T-helper 9 cell (primary cell): ENCODE measurements at places on chromosomes 11 and 22.

DNA sequence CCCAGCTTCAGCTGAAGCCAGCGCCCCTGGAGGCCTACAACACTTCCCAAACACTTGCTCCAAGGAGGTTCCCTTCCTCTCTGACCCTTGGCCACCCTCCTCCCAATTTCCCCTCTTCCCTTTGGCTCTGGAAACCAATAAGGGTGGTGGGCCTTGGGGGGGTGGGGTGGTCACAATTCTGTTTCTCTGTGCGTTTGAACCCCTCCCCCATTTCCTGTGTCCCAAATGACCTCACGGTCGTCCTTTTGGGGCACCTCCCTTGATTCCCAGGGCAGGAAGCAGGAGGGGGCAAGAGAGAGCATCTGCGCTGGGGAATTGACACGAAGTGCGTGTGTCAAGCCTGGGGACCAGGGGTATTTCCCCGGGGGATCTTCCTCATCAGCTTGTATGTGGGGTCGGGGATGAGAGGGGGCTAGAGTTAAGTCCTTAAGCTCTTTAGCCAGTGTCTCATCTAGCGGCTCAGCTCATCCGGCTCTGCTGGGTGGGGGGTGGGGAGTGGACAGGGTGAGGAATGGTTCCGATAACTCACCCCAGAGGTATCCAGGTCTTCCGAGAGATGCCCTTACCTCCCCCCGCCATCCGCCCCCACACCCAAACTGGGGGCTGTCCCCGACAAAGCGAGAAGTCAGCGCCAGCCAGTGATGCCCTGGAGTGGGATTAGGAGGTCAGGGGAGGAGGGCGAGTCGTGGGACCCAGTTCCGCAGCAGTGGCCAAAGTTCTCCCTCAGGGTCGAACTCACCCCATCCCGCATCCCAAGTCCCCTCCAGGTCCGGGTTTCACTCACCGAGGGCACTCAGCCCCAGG, 587 bp downstream of the ESAM start:
- DNase-seq = no peak

DNA sequence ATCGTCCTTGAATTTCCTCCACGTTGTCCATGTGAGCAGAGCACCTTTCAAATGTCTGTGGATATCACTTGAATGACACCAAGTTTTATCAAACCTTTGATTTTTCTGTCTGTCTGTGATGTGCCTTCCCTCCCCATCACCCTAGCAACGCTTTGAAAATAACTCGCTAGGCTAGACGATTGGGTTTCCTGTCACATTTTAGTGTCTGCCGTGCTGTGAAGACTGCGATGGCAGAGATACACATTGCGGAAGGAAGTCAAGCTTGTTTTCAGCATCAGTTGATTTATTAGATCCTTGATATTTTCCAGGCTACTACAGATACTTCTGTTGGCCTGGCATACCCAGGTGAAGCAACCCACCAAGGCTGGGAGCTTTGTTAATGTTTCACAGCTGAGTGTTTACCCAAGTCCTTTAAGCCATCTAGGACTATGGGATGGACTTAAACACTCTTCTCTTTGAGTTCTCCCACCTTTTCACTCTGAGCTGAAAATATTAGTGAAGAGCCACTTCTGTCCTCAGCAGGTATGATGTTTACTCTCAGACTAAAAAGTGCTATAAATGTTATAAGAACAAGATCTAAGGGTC, 93.6 kb upstream of the CD44 start:
- DNase-seq = peak; percentile 61

DNA sequence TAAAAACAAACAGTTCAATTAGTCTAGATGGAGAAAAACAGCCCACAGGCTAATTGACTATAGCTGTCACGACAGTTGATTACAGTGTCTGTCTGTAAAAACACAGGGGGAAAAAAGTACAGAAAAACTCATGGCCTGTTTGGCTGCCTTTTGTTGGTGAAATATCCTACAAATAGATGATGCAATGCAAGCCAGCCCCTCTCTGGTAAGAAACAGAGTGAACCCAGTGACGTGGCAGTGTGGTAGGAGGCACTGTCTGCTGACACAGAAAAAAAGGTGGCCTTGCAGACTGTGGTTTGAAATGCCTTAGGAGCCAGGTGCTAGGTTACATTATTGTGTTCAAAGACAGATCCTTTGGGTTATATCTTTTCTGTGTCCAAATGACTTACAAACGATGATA, 431.4 kb upstream of the CCDC90B start:
- DNase-seq = no peak

GRCh38 chr11:47348859-47349258, 3.6 kb downstream of the MYBPC3 start:
- DNase-seq = no peak

GRCh38 chr11:102109896-102110760, at the start of gene YAP1:
TSS of gene YAP1 (plus strand) at chr11:102110447. CDS start at chr11:102110849, 402 bp downstream.
- peak; percentile 50 for DNase-seq

DNA sequence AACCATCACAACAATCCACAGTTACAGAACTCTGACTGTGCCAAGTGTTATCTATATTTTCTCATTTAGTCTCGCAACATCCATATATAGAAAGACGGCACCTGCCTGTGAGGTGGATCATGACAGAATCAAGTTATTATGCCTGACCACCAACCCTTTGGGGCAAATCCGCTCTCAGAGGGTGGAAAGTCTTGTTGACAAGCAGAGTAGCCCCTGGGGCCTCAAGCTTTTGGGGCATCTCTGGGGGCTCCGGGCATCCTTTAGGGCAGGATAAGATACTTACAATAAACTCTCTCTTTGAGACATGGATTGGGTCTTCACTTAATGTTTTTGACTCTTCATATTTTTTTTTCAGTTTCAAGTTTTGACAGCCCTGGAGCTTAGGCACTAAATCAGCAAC, 150.5 kb upstream of the NAV2 start:
- no peak for DNase-seq

- no peak for DNase-seq
Measured at GRCh38 chr11:70751142-70751734, 352.9 kb downstream of the CTTN start.

DNA sequence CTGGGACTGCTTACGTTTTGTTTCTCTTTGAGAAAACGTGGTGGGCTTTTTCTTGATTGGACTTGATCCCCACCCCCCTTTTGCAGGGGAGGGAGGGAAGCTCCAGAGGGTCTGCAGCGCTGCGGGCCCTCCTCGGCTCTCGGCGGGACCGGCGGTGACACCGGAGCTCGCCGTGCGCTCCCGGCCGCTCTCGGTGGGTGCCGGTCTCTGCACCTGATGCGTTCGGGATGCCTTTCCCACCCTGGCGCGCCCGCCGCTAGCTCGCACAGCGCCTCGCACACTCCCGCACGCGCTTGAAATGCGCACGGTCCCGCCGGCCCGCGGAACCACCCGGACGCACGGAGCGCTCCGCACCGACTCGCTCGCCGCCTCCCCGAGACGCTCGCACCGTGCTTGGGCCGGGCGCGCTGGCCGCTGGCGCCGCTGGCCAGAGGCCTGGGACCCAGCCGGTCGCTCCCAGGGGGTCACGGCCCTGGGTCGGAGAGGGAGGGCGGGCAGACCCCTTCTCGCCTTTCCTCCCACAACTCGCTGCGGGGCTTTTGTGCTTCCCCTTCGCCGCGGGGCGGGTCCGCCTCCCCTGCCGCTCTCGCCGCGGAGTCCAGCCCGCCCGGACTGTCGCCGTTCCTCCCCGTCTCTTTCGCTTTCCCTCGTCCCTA, 1.0 kb downstream of the ZBTB16 start:
- DNase-seq = no peak

GRCh38 chr11:88810420-88811097, 255.2 kb downstream of the GRM5 start:
- no peak for DNase-seq

DNA sequence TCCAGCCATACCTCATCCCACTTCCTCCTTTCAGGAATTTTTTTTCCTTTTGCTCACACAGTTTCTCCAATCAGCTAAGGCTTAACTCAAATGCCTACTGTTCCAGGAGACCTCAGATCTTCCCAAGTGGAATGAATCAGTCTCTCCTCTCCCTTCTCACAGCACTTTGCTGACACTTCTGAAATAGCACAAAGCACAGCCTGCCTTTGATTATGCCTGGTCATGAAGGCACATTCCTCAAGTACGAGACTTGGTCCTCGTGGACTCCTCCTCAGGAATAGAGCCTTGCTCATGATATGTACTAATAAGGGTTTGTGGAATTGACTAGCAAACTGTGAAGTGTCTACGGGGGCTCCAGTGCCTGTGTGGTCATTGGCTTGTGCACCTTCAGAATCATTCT, 176.7 kb upstream of the TENM4 start:
- DNase-seq = no peak

DNA sequence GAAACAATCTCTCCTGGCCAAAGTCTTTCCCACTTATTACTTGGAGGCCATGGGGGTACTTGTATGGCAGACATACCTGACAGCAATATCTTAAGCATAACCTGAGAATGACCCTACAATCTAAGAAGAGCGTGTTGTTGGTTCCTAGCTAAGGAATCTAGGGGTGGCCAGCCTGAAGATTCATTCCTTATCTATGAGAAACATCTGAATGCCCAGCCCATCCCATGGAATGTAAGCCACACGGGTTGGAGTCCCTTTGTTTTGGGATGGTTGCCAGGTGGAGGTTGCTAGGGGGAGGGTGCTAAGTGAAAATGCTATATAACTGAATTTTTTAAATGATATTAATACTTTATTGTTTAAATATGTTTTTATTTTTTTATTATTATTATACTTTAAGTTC, 725.0 kb downstream of the ETS1 start:
- no peak for DNase-seq

GRCh38 chr11:2519862-2520735, 75.3 kb downstream of the KCNQ1 start:
- DNase-seq = no peak

- DNase-seq = no peak
Measured at GRCh38 chr22:38108561-38109319, 1.7 kb downstream of the BAIAP2L2 start.

- no peak for DNase-seq
Measured at GRCh38 chr11:27563201-27563600, 56.6 kb upstream of the LIN7C start.

DNA sequence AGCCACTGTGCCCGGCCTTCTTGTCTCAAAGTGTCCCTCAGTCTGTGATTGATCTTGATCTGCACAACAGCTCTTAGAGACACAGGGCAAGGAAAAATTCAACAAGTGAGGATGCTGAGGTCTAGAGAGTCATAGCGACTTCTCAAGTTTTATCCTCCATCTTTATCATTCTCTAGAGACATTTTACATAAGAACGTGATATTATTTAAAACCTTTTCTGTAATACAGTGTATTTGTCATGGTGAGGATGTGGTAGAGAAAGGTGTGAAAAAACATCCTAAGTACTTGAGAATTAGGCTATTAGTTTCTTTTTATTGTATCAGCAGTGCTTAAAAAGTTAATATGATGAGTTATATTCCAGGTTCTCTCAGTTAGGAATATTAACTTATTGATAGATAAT, 50.2 kb downstream of the EMSY start:
- DNase-seq = no peak

- DNase-seq = no peak
Measured at GRCh38 chr11:27234961-27235360, 128.1 kb downstream of the CCDC34 start.

GRCh38 chr11:101987370-101987769, 59.9 kb upstream of the CFAP300 start:
- DNase-seq = no peak

DNA sequence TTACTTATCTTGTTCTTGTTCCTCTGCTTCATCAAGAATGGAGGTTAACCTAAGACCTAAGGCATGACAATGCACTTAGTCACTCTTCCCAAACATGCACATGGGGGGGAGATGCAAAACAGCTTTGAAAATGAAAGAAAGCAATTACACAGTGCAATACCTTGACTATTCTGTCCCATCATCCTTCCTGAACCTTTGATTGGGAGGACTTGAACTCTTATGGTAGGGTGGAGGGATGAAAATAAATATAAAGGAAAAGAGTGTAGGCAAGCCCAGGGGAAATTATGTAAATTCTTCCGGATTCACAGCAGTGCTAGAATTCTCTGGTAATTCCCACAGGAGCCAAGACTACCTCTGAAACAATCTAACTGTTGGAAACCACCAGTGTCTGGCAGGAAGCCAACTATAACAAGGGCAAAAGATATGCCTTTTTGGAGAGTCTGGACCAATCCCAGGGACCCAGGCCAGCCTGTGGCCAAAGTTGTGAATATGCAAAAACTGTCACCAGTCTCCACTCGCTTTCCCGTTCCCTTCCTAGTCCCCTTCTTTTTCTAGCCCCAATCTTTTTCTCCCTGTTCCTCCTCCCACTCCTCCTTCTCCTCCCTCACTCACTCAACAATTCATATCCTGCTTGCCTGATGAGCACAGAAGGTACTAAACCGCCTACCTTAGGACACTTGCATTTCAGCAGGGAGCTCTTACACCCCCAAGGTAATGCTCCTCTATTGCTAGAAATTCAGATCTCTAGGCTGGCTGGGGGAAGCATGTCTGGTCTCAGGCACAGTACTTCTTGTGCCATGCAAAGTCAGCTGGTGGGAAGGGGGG, 2.5 kb upstream of the RCN1 start:
- DNase-seq = no peak

GRCh38 chr22:18033204-18033998, 9.0 kb upstream of the MICAL3 start:
- no peak for DNase-seq

DNA sequence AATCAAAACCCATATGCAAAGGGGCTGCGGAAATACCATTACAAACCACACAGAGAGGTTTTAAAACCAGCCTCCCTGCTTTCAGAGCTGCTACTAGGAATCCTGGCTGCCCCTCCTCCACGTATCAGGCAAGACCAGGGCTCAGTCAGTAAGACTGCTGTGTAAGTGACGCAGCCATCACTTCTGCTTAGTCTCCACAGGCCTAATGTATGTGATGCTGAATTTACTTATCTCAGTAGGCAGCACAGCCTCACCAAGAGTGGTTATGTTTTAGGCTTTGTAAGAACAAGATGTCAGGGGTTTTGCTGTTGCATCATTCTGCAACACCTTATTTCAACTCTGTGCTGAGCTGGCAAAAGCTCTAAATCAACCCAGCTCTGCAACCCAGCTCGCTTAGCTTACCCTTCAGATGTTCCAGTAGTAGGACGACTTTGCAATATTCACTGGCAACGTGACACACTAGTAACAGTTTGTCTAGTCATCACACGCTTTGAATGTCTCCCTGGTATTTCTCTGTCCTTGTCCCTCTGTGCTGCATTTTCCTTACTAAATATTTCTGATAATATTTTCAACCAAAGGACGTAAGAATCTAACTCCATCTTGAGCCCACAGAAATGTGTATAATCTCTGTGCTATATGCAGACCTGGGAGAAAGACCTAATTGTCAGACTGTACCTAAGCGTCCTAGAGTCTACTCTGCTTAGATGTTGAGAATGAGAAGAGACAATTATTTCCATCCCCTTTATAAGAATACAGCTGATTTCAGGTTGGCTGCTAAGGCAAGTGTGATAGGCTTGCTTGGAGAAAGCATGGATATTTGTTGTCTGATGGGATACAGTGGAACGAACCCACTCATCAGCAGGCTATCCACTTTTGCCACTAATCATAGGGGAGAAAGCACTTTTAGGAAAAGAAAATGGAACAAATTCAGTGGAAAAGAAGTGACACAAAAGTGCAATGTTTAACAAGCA, 72.2 kb downstream of the LARGE2 start:
- no peak for DNase-seq

- DNase-seq = no peak
Measured at GRCh38 chr11:36029616-36030015, 85.8 kb downstream of the LDLRAD3 start.
